ENCODE measurements at places on chromosomes 2 and 18. TPM values are rescaled to one million over a fixed set of nuclear protein-coding genes. Genes with fewer than 3 reads are reported as not detected.
A peak's percentile ranks its signal among the peaks of the same experiment; 100 is the strongest.

Gene SKOR2
- not detected for total RNA-seq

Gene LIMS3
- total RNA-seq, result 1.5 TPM

Gene NAB1
- total RNA-seq, result 48.5 TPM

Gene ARHGEF4
- 52.0 TPM for total RNA-seq

Gene TLX2
- not detected for total RNA-seq

Gene SPRED2
- 38.6 TPM for total RNA-seq

Gene GAL3ST2
- total RNA-seq, result 0.37 TPM

Gene LCT
- not detected for total RNA-seq

Gene FLACC1
- total RNA-seq, result 1.1 TPM

GRCh38 chr18:36527051-36527450 is 229.5 kb downstream of the FHOD3 start:
- no peak for DNase-seq

DNA sequence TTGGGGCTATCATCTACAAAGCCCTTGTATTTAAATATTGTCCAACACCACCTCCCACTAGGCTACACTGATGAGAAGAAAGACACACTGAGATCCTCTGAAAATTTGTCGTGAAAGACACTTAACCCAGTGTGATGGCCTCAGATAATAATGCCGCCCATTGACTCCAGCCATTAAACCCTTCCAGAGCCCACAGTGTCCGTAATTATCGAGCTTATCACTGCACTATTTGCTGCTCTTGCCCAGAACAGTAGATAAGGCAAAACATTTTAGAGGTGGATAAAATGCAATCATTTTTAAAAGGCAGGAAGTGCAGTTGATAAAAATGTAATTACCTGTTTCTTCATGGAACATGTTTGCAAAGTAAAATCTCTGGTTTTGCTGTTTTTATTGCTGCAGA is 121.3 kb upstream of the DDX18 start:
- no peak for DNase-seq

DNA sequence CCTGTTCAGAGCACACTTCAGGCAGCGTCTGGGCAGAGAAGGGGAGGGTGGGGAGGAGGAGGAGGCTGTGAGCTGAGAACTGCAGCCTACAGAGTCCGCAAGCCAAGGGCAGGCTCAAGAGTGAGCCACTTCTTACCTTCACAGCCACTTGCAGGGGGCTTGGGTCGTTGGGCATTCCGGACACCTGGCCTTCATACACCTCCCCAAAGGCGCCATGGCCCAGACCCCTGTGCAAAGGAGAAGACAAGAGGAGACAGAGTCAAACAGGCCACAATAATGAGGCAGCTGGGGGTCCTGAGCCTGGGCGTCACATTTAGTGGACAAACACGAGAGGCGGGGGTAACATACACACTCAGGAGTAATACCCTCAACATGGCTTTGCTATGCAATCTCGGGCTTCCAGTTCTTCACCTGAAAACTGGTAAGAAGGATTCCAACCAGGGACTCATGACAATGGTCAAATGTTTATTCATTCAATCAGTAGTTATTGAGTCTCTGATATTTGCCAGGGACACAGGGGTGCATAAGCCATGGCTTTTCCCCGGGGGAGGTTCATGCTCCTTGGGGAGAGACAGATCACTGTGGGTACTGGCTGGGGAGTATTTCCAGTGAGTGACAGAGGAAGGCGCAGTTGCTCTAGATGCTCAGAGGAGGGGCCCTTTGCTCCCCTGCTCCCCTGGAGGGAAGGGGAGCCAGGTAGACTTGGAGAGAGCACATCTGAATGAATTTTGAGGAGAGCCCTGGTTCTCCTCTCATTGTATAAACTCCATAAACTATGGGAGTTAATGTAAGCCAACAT is 107.4 kb downstream of the CLIP4 start:
- no peak for DNase-seq

- DNase-seq, result no peak
Observed at GRCh38 chr2:159157361-159158209, 128.9 kb downstream of the WDSUB1 start.

DNA sequence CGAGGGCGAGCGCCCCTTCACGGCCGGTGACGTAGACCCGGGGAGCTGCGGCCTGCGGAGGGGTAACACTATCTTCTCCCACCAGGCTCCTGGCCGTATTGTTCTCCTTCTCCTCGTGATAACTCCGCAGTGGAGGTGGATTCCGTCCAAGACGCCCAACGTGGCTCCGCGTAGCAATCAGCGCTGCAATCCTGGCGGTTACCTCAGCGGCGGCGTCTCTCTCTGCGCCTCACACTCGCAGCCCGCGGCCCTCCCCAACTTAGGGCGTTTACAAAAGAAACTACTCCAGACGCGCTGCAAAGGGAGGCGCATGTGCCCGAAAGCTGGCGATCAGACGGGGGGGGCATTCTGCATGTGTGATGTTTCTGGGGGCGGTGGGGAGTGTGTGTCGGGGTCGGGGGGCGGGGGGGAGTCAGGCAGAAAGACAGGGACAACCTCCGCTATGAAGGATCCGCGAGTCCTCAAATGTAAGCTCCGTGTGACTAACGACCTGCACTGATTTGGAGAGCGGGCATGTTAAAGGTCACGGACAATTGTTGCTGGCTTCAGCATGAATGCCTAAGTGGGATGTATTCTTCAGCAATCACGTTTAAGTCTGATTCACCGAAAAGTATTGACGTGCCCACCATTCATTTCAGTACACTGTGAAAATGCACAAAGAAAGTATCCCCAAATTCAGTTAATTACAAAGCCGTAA is 1.3 kb upstream of the ZNF516 start:
- peak; percentile 39 for DNase-seq

DNA sequence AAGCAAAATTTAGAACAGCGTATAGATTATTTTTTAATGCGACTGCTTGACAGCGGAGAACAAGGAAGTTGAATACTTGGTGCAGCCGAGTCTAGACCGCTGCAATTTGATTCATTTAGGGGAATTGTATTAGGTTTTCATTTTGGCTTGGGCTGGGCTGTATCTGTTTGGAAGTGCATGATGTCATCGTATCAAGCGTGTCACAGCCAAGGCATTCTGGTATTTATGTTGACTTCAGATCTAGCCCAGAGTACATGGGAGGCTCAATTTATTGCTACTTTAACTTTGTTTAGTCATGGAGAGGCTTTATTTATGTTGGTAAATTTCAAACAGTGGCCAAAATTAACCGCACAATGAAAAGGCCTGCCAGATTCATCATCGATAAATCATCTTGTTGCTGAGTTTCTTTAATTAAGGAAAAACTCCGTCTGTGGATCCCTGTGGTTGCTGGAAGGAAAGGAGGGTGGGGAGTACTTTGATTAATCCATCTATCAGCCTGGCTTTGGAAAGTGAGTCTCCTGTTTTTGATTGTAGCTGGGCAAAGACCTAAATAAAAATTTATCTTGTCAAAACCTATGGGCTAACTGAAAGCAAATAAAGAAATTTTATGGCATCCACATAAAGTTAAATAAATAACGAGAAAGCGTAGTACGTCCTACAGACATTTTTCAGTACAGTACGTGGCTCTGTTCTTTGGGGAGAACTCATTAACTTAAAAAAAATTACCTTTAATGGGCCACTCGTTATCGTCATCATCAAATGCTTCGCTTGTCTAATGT is 230.4 kb upstream of the SPRED2 start:
- DNase-seq, result peak; percentile 61

GRCh38 chr18:10973567-10974203 is 175.7 kb downstream of the PIEZO2 start:
- peak; percentile 54 for DNase-seq

GRCh38 chr18:46423226-46423805 is 233.7 kb downstream of the LOXHD1 start:
- DNase-seq, result peak; percentile 25

GRCh38 chr2:64880193-64880951 is 108.8 kb upstream of the SLC1A4 start:
- DNase-seq, result no peak

- no peak for DNase-seq
Observed at GRCh38 chr2:195818526-195818925, 161.5 kb downstream of the SLC39A10 start.

DNA sequence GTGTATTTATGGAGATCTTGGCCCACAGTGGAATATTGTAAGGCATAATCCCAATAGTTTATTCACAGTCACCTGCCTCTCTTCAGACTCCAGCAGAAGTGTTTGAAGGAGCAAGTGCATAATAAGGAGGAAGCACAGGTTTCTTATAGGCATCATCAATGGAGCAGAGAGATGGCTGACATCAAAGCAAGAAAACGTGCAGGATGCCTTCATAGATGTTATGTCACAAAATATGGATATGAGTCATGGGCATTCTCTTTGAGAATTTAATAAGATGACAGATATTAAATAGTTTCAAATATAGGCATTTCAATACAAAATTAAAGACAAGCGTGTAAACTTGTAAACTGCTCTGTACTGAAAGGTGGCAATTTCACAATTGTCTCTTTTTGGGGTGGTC is 4.0 kb upstream of the RND3 start:
- no peak for DNase-seq
